ENCODE measurements at places on chromosomes 2 and 18. TPM values are rescaled to one million over a fixed set of nuclear protein-coding genes. Genes with fewer than 3 reads are reported as not detected.

Gene DYNAP
- not detected for total RNA-seq

Gene RNF125
- 2.4 TPM for total RNA-seq

Gene MROH2A
- total RNA-seq, result not detected

Gene FEV
- total RNA-seq, result not detected

Gene PPM1B
- total RNA-seq, result 42.7 TPM

GRCh38 chr2:156818944-156819343, 382.8 kb downstream of the GPD2 start:
- no peak for DNase-seq

DNA sequence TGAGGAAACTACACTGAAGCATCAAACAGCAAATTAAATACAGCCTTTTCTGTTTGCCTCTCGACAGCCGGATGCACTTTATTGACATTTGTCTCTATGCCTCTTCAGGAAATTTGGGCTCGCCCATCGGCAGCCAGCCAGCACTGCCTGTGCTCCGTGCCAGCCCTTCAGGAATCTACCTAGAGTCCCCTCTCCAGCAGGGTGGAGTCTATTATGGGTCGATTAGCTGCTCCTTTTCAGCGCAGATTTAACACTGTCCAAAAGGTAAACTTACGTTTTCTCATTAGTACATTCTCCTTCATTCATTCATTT, 91.5 kb downstream of the MYCN start:
- DNase-seq, result no peak

- peak; percentile 66 for DNase-seq
These were observed 697 bp upstream of the SPATS2L start for GRCh38 chr2:200305797-200306195.

- DNase-seq, result no peak
These were observed 117.0 kb downstream of the AP1S3 start for GRCh38 chr2:223720367-223720766.

- DNase-seq, result peak; percentile 81
These were observed 129.7 kb downstream of the MAP3K20 start for GRCh38 chr2:173205375-173205774.

DNA sequence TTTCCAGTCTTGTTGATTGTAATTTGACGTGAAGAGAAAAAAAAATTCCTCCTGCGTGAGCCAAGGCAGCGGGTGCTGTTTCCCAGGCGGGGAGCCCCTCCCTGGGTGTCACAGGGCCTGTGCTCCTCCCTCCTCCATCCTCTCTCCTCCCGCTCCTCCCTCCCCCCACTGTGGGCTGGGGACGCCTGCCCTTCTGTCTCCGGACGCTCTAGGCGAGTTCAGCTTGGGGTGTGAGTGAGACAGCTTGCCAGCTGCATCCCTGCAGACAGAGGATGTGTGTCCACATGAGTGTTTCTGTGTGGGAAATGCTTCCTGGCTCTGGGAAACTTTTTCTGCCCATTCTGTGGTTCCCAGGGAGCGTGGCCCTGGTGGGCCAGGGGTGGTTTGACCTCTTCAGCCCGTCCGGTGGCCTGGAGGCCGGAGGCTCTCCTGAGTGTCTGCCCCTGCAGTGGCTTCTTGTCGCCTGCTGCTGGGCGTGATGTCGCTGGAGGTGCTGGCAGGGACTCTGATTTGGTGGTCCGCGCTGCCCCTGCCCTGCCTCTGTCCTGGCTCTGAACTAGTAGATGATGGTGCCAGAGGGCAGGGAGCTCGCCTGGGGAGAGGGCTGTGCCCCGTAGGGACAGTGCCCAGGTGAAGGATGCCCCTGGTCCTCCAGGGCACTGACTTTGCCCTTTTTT, 96.4 kb downstream of the USP40 start:
- DNase-seq, result peak; percentile 90

DNA sequence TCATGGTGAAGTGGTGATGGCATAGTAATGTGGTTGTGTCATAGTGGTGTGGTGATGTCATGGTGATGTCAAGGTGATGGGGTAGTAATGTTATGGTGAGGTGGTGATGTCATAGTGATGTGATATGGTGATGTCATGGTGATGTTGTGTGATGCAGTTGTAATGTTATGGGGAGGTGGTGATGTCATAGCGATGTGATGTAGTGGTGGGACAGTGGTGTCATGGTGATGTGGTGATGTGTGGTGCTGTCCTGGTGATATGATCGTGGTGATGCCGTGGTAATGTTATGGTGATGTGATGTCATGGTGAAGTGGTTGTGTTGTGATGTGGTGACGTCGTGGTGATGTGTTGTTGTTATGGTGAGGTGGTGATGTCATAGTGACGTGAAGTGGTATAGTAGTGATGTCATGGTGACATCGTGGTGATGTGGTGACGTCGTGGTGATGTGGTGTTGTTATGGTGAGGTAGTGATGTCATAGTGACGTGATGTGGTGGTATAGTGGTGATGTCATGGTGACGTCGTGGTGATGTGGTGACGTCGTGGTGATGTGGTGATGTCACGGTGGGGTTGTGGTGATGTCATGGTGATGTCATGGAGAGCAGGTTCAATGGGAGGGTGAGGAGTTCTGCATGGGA, 242.7 kb upstream of the MYT1L start:
- no peak for DNase-seq

DNA sequence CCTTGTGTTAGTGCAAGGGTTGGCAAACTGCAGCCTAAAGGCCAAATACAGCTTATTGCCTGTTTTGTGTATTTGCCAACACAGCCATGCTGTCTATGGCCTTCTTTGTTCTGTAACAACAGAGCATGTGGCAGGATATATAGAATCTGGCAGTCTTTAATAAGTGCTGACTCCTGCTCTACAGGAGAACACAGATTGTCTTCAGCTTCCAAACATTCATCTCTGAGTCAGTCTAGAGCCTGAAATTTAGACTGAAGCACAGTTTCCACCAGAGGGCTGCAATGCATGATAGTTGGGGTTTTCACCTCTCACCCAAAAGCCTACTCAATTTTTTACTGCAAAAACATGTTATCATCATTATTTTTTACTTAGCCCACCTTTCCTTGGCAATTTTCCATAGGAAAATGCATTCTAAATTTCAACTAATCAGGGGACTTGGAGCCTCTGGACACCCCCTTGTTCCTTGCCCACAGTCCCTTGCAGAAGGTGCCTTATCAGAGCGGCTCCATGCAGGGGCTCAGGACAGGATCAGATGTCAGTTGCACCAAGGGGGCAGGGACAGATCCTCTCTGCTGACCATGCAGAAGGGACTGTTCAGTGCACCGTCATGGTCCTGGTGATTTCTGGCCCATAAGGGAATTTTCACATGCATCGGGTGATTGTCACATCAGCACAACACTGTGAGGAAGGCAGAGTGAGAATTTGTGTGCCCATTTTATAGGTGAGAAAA, 12.4 kb downstream of the IL37 start:
- DNase-seq, result no peak

- no peak for DNase-seq
These were observed 15.5 kb upstream of the MC5R start for GRCh38 chr18:13808294-13809042.

DNA sequence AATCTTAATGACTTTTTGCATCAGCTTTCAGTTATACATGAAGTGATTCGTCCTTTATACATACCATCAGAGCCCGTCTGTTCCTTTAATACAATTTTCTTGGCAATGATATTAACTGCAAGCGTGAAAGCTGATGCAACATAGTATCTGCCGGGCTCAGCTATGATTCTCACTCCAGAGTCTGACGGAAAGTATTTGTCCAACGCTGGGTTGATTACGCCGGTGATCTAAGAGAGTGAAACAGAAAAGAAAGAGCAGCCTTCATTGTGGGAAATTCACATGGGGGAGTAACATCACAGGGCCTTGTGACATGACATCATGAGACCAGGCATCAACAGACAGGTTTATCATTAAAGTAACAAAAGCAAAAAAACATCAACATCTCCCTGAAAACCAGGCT, 6.2 kb downstream of the ODC1 start:
- no peak for DNase-seq

DNA sequence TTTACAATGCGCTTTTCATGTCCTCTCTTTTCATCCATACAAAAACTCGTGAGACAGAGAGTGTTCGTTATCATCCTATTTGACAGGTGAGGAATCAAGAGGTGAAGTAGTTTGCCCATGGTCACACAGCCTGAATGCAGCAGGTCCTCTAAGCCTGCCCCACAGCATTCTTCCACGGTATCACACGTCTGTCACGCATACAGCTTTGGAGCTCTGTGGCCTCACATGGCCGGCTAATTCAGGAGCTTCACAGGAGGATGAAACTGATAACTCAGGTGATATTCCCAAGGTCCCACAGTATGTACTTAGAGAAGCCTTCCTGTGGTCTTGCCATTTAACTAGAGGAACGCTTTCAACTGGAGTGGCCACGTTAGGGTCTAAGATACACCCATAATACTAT, 59.0 kb downstream of the MYO5B start:
- DNase-seq, result no peak

GRCh38 chr2:154758871-154759270, 60.4 kb downstream of the KCNJ3 start:
- DNase-seq, result no peak

DNA sequence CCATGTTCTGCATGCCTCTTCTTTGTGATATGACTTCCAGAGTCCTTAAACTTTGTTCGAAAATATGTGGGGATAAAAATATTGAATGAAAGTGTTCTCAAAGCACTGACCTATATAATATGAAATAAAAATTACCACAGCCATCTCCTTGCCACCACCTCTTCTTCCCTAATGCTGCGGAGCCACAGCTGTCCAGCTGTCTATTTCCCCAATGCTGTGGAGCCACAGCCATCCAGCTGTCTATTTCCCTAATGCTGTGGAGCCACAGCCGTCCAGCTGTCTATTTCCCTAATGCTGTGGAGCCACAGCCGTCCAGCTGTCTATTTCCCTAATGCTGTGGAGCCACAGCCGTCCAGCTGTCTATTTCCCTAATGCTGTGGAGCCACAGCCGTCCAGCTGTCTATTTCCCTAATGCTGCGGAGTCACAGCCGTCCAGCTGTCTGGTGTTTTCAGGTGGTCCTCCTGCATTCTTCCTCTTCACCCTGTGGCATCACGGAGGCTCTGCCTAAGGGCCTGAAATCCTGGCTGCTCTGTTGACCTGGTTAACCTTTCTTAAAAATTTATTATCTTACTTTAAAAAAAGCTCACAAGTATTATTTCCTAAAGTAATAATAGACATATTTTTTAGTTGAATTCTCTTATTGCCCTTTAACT, 266.1 kb upstream of the MEX3C start:
- DNase-seq, result no peak

DNA sequence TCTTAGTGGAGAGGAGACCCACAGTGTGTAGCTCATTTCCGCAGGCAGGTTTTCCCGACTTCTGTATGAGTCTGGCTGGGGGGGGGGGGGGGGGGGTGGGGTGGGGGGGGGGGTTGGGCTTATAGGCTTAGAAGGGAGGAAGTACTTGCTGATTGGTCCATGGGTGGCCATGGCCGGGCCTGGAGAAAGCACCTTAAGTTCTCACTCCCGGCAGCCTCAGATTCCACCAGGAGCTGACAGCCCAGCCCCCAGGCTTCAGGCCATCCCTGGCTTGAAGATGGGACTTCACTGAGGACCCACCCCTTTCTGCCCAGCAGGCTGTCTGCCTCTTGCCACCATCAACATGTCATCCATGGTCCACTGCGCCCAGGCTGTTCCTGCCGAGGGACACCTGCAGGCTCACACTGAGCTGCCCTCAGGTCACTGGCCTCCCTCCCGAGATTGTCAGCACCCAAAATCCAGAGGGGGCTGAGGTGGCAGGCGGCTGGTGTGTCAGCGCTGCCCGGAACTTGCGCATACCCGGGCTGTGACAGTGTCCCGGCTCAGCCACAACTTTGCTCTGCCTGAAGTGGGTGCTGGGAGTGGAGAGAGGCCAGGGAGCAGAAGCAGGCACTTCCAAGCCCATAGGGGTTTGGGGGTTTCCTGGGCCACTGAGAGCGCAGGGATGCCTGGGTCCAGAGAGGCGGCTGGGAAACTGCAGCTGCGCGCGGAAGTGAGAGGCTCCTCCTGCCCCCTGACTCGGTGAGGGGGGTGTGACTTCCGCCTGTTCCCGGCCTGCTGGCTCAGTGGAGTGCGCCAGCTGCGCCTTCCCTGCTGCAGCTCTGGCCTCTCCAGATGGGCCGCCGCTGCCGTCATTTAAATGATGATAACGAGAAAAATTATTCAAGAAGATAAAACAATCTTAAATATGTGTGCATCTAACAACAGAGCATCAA, 256.1 kb downstream of the RPRM start:
- no peak for DNase-seq
